Small intestine (tissue), 16 donors: ENCODE measurements at places on chromosomes 3 and 15.

DNA sequence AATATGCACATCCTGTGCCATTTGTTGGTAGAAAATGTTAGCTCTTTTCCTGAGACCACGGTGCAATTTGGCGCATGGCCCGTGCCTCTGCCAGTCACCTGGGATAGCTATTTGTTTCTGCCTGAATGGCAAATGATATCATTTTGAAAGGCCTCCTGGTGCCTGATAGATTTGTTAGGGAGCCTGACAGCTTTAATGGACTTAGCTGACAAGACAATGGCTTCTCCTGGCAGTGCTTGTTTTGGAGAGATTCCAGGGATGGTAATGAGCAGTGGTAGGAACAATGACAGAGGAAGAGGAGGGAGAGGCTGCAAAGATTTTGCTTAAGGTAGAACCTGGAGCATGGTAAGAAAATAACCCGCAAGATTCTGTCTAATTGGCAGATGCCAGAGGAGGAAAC is 268.5 kb downstream of the CLSTN2 start:
- DNase-seq, result no peak

DNA sequence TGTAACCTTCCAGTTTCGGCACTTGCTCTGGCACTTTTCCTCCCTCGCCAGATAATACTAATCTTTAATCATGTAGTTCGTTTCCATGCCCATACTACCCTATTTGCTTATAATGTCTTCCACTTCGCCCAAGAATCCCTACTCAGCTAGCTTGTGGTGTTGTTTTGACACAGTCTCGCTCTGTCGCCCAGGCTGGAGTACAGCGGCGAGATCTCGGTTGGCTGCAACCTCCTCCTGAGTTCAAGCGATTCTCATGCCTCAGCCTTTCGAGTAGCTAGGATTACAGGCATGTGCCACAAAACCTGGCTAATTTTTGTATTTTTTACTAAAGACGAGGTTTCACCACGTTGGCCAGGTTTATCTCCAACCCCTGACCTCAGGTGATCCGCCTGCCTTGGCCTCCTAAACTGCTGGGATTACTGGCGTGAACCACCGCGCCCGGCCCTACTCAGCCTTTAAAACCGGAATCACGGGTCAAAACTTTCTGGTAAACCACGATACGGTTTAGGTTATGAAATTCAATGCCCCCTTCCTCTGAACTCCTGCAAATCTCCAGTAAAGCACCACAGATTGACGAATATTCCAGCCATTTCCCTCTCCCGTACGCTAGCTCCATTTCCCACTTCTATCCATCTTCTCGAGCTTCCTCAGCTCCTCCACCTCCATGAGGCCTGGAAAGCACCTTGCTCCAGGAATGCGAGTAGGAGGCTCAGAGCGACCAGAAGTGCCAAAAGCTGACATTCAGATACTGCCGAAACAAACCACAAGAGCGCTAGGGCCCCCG is 878 bp upstream of the RAD51 start:
- no peak for DNase-seq

GRCh38 chr3:124815781-124816180 is 71.4 kb downstream of the ITGB5 start:
- no peak for DNase-seq

DNA sequence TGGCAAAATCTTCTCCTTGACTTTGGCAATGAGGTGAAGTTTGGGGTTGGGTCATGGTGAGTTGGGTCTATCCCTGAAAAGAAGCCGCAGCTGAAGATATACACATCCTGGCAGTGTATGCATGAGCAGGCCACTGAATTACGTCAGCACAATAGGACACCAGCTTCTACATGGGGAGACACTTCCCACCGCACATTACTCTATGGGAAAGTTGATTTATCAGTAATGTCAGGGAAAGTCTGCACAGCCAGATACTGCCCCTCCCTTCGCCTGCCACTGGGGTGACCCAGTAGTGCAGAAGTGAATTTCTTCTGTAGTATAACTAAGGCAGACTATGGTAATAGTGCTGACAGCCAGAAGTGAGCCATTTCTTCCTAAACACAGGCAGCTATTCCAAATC is 245.0 kb downstream of the NTRK3 start:
- no peak for DNase-seq

DNA sequence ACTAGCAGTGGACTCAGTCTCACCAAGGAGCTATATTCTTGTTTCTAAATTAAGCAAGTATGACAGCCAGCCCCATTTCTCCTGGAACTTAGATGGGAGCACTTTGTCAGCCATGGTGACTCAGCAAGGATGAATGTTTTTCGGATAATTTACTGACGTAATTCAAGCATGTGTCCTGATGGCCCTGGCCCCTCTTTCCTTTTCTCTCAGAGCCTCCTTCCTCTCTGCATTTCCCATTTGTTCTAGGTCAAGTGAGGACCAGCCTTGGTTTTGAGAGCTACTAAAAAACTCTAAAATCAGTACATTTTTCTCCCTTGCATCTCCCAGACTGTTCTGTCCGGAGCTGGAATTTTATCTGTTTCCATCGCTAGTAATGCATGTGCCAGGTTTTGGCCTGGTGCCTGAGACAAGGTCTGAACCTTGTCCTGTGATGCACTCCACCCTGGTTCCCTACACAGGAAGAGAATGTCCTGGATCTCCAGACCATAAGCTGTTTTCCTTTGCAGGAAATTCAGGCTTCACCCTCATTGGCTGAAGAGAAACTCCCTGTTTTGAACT is 256.6 kb upstream of the ROPN1 start:
- DNase-seq, result peak; percentile 40

GRCh38 chr15:23049984-23050628 is 10.7 kb upstream of the TUBGCP5 start:
- no peak for DNase-seq

- peak; percentile 42 for DNase-seq
These were observed 90.0 kb downstream of the FSIP1 start for GRCh38 chr15:39692356-39693327.

- no peak for DNase-seq
These were observed 19.1 kb downstream of the LRRC2 start for GRCh38 chr3:46546896-46547440.

GRCh38 chr15:91098451-91098850 is 1.6 kb upstream of the SV2B start:
- DNase-seq, result no peak

GRCh38 chr15:59662260-59662659 is 4.9 kb upstream of the GTF2A2 start:
- DNase-seq, result no peak

GRCh38 chr15:23497710-23498111 is 50.7 kb upstream of the GOLGA6L2 start:
- peak; percentile 9 for DNase-seq

- DNase-seq, result no peak
These were observed 93.3 kb downstream of the RPL39L start for GRCh38 chr3:187046033-187046432.

- no peak for DNase-seq
These were observed 607.5 kb upstream of the ROBO2 start for GRCh38 chr3:76432396-76432795.

GRCh38 chr3:78570496-78570895 is 1197.3 kb downstream of the ROBO1 start:
- no peak for DNase-seq

- no peak for DNase-seq
These were observed 11.0 kb downstream of the FBLN2 start for GRCh38 chr3:13559764-13560525.

DNA sequence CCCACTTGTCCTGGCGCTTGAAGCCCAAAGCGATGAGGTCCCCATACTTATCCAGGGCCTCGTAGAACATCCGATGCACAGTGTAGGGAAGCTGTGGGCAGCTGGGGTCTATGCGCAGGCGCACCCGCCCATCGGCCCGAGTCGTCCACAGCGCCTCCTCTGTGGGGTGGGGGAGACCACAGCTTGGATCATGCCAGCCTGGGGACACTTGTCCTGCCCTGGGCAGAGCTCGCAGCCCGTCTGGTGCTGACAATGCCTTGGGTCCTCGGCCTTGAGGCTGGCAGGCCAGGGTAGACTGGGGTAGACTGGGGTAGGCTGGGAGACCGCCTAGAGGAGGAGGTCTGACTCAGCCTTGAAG is 39.8 kb downstream of the ACSBG1 start:
- no peak for DNase-seq

- DNase-seq, result no peak
These were observed 94.1 kb downstream of the ITPR1 start for GRCh38 chr3:4587061-4587837.

GRCh38 chr15:73686781-73687256 is 2.6 kb downstream of the CD276 start:
- no peak for DNase-seq

DNA sequence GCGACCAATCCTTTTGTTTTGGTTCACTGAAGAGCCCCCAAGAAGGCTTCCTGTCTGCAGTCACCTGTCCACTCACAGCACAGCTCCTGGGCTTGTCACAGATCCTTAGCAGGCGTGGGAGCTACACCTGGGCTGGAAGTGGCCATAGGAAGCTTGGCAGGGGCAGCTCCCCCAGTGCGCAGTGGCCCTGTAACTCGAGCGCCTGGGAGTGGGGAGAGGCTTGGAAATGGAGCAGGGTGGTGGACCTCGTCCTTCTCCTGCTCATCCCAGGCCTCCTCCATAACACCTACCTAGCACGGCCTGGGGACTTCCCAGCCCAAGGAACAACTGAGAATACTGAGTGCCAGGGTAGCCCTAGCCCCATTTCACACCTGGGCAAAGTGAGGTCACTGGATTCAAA is 19.3 kb upstream of the TGM5 start:
- no peak for DNase-seq

- DNase-seq, result no peak
These were observed 23.9 kb upstream of the BCL2L10 start for GRCh38 chr15:52136442-52136980.
